ENCODE measurements at places on chromosomes 11 and 22.

DNA sequence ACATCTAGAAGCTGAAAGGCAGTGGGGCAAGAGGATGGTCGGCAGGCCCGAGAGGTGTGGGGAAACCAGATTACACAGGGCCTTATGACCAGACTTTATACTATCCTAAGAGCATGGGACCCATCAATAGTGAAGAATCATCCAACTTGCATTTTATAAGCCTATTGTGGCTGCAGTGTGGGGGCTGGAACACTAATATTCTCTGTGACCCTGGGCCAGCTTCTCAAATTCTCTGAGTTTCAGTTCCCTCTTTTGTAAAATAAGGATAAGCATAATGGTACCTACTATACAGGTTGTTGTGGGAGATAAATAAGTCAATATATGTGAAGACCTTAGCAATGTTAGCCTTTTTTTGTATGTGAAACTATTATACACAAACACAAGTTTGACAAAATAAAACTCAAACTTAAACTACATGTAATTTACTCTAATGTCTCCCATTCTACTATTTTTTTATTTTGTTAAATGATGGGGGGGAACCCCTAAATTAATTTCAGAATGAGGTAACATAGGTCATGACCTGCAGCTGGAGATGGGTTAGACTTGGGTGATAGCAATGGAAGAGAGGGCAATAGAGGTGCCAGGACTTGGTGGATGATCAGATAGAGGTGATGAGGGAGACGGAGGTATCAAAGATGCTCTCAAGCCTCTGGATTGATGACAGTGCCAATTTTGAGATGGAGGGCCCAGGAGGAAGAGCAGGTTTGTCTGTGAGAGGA, 30.1 kb downstream of the SMCO4 start:
- DNase-seq = no peak

DNA sequence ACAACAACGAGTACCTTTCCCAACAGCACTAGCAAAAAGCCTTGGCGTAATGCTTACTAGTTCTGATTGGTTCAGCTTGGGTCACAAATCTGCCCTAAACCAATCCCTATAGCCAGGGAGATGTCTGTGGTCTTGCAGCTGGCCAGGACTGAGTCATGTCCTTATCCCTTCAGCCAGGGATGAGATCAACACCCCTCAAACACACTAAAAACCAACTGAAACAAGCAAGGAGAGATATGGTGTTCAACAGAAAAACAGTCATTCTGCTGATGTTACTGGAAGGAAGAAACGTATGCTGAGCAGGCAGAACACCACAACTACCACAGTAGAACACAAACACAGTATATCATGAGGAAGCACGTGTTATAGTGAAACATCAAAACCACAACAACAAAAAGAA, 375.6 kb downstream of the LARGE1 start:
- no peak for DNase-seq

GRCh38 chr11:16814410-16815046, 76.1 kb downstream of the C11orf58 start:
- DNase-seq = no peak

DNA sequence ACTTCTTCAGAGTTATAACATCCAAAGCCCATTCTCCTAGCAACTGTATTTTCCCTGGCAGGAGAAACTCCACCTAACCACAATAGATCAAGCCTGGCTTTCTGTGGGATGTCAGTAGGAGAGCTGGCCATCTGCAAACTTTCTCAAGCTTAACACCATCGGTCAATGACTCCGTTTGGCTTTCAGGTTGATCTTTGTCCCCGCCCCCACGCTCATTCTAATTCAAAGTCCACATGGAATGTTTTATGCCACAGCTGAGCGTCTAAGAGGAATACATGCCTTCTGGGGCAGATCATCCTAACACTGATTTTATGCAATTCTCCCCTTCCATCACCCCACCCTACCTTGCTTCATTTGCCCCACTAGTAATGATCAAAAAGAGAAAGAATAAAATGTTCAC, 4.8 kb downstream of the GVQW3 start:
- no peak for DNase-seq

GRCh38 chr11:134450186-134450585, 38.1 kb upstream of the B3GAT1 start:
- no peak for DNase-seq

GRCh38 chr11:71551711-71552110, 3.5 kb downstream of the KRTAP5-9 start:
- no peak for DNase-seq

Data from T1000 (cell line).